ENCODE measurements at places on chromosomes 7 and 10.

- DNase-seq: no peak
These were observed 3.6 kb downstream of the EMX2 start for GRCh38 chr10:117546020-117546580.

DNA sequence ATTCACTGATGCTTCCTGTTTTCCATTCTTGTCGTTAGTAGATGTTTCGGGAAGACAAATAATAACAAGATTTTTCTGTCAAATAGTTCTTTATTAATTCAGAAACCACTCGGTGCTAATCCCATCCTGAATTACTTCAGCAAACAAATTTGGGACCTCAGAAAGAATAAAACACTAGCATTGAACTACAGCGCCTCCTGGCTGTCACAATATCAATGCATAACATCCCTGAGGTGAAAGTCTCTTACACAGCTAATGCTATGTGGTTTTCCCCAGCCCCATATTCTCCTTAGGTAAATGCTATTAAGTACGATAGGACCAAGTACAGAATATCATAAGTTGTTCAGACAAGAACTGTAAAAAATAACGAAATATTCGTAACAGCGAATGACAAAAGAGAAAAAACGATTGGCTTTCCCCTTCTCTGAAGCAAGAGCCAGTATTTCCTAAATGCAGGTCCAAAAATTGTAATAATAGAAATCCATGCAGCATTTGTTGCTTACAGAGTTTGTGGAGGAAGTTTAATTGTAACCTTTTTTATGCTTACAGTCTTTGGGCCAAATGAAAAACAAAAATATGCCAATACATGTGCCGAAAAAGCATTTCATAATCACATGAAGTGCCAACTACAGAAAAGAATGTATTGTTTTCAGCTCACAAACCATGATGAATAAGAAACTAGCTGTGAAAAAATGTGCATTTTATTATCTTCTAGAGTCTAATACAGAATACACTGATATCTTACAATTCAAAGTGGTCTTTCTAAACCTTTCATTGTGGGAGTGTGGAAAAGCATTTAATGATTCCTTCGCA, 47.3 kb downstream of the MYPN start:
- DNase-seq: no peak

DNA sequence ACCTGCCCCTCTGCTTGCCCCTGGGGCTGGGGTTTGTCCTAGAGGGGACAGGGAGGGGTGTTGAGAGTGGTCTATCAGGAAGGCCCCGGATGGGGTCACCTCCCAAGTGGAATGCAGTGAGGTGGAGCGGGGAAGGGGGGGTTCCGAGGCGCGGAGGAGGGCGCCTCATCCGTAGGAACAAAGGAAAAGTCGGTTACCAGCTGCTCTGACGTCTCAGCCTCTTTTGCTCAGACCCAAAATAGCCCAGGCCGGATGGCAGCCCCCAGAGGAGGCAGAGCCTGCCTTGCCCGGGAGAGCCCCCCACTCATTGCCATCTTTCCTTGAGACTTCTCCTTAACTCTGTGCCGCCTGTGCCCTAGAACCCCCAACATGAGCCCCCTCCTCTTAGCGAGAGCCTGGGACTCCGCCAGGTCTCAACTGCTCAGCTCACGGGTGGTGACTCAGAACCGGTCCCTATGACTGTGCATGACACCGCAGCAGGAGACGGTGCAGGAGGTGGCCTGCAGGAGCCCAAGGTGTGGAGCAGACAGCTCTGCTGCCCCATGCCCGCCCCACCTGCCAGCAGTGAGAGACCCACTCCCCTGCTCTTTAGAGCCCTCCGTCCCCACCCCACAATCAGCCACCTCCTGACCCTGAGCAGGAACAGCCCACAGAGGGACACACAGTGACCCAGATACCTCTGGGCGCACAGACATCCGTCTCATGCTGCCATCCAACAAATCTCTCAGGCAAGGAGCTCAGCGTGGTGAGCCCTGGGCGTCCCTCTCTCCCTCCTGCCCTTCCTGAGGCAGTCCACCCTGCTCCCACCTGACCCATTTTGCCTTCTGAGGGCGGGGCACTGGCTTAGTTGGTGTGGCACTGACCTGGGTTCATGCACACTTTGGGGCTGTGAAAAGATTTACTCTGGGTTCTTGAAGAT, 13.1 kb downstream of the STX1A start:
- DNase-seq: no peak

- no peak for DNase-seq
These were observed 135.9 kb downstream of the ADARB2 start for GRCh38 chr10:1601406-1601805.

GRCh38 chr10:13483073-13483472, 45.7 kb downstream of the BEND7 start:
- no peak for DNase-seq

DNA sequence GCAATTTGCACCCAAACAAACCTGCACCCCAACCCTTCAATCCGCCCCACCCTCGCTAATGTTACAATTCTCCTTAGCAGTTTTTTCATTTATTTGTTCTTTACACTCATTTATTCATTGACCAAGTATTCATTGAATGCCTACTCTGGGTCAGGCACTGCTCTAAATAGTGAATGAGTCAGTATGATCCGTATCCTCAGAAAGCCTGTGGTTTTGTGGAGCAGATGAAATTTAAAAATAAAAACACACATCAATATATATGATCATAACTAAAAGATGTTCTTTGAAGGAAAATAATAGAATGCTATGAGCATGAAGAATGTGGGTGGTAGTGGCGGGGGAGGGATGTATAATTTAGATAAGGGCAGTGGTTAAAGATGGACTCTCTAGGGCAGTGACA, 13.3 kb downstream of the IFIT5 start:
- peak; percentile 71 for DNase-seq

DNA sequence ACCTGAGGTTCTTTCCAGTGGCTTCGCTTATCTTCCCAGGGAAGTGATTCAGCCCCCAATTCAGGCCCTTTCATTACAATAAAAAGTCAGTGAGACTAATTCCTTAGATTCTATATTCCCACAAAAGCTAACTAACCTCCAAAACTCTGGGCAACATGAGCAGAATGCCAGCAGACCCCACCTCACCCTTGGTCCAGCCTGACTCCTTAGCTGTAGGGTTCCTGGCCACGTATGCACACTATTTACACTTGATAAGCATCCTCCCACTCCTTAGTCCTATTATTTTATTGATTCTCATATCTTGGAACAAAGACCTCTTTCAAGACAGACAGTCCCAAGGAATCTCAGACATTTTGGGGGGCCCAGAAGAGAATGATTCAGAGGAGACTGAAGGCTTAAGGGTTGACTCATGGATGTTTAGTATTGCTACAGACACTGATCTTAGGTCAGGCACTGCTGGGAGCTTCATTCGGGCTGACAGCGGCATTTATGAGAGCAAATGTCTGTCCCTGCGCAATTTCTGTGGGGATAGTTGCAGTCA, 162.6 kb upstream of the GDF10 start:
- peak; percentile 93 for DNase-seq

DNA sequence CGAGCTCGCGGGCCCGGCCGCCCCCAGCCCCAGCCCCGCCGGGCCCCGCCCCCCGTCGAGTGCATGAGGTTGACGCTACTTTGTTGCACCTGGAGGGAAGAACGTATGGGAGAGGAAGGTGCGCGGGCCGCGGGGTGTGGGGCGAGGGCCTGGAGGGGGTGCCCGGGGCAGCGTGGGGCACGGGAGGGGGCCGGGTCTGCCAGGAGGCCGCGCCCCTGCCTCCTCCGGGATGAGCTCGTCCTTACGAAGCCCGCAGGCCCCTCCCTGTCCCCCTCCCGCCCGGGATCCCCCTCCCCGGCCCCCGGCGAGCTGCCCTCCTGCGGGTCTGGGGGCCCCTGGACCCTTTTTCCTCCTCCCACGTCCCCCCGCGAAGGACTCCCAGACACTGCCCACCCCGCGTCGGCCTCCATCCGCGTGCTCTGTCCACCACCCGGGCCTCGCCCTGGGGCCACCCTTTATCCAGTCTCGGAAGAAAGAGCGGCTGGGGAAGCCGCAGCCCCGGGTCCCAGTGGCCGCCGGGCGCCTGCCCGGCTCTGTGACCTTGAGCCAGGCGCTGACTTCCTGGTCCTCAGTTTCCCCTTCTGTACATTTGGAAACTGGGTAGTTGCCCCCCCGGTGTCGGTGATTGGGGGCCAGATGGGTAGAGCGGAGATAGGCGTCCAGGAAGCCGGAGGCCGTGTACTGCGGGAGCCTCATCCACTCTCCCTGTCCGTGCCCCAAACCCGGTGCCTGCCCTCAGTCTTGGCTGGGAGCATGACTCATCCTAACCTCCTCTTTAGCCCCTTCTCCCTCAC, 521 bp downstream of the LIMK1 start:
- no peak for DNase-seq

GRCh38 chr7:138885383-138886147, 87.6 kb upstream of the ATP6V0A4 start:
- no peak for DNase-seq

DNA sequence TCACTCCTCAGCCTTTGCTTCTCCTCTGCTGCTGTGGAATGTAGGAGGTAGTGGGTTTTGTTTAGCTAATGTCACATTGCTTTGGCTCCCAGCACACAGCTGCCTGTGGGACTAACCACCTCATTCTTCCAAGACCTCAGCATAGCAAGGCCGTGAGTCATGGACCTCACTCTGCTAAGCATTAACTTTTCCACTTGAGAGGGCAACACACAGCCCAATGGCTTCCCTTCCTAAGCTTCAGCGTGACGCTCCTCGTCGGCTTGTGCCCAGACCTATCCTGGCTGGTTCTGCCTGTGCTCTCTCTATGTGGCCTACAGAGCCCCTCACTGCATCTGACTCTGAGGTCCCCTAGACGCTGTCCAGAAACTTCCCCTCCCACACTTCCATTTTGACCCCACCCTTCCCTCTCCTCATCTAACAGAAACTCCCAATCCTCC, 23.3 kb downstream of the MYOF start:
- DNase-seq: peak; percentile 100

- no peak for DNase-seq
These were observed 29.7 kb downstream of the STN1 start for GRCh38 chr10:103888113-103888841.

GRCh38 chr10:50360077-50360850, 108.9 kb upstream of the ASAH2 start:
- no peak for DNase-seq

- no peak for DNase-seq
These were observed 309.5 kb upstream of the NPVF start for GRCh38 chr7:25537662-25538375.

DNA sequence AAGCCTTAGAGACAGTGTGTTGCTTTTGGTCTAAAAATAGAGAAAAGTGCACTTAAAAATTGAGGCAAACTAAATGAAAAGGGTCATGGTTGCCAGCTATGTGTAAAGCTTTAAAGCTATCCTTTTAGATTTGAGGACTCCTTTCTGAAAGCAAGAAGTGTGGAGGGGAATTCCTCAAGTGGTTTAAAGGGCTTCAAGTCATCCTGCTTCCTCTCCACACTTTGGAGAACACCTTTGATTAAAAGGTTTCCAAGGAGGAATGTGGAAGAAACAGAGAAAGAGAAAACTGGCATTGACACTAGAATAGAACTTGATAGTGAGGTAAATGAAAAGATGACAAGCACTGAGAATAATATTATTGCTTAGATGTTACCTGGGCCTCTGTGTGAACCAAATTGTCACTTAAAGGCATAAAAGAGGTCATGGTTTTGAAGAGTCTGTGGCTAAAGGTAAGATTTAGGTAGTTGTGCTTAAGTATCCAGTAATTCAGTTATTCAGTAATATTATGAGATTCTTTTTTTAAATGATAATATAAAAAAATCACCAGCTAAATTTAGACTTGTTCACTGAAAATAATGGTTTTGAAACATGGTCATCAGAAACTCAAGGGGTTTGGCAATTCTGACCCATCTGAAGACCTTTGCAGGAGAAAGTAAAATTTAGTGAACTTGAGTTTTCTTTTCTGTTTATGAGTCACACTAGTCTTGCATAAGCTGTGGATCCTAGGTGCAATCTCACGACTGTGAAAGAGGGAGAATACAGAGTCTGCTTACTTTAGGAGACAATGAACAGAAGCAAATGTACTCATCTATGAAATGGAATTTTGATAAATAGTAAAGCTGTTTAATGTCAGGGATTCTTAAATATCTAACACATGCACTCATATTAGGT, 466.0 kb downstream of the KIF20B start:
- peak; percentile 36 for DNase-seq

GRCh38 chr7:78588393-78588792, 789.8 kb downstream of the PHTF2 start:
- DNase-seq: no peak

GRCh38 chr10:71086439-71087080, 125.8 kb upstream of the UNC5B start:
- DNase-seq: no peak

DNA sequence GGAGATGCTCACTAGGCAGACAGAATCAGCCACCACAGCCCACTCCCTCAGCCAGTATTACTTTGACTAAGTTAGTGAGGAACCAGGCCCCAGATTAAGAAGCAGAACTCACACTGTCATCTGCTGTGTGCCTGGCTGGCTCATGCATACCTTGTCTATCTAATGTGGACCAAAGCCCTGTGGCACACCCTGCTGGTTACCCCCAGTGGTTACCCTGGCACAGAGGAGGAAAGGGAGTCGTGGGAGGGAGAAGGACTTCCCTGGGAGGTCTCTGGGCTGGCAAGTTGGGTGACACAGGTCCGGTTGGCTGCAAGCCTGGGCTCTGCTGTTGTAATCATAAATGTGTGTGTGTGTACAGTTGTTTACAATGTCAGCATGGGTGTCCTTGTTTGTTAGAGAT, 7.5 kb upstream of the SH2D4B start:
- no peak for DNase-seq

DNA sequence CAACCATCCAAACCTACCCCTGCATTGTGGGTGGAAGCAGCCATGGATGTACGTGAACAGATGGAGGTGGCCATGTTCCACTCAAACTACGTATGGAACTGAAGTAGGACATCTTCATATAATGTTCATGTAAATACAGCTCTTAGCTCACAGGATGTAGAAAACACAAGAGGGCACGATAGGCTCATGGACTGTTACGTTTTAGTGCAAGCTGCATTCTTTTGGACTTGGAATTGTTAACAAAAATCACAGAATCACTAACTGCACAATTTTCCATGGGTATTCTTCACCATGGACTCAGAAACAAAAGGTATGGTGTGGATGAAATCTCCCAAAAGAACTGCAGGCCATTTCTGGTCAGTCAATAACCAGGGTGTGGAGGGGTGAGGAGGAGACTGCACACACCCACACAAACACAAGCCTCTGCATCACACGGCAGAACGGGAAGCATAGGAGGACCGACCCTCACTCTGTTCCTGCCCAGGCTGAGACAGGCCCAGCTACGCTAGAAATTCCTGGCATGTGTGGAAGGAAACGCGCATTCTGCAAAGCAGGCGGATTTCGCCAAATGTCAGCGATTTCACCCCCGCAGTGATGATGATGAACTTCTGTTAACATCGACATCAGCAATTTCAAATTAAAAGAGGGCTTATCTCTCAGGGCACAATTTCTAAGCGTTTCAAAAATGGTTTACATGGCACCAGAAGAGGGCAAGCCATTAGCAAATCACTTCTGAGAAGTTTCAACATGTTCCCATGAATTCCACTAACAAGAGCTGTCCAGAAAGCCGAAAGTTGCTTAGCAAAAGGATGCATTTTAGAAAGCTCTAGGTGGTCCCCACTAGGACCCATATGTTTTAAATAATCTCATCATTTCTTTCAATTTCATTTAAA, 149.0 kb downstream of the TNS3 start:
- no peak for DNase-seq

DNA sequence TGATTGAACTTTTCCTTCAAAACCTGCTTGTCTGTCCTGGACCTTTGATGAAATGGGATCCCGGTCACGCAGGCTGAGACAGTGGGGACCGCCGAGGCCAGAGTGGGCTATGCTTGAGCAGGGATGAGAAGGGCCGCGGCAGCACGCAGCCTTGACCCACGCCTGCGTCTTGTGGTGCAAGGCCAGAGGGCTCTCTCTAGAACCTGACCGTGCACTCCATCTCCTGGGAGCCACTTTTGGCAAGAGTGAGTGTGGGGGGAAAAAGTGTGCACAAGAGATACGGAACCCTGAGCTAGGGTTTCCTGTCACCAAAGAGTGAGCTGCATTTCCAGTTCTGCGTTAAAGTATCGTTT, 42.4 kb downstream of the WIPI2 start:
- DNase-seq: no peak
